COLO829 (cell line): ENCODE measurements at places on chromosomes 13 and 19.

DNA sequence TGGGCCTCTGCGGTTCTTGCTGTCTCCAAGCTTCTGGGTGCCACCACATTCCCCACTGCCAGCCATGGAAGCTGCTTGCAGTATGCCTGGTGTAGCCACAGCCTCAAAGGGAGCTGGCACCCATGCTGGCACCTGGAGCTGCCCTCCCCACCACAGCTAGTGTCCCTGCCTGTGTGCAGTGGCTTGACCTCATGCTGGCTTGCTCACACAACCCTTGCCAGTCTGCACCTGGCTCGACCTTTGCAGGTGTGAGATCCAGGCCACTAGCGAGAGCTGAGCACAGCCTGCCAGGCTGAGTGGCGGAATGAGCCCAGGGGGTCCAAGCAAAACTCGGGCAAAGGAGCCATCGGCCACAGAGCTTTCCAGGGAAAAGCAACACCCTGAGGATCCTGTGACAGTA lies 236.7 kb upstream of the CSNK1A1L start:
- no peak for DNase-seq

DNA sequence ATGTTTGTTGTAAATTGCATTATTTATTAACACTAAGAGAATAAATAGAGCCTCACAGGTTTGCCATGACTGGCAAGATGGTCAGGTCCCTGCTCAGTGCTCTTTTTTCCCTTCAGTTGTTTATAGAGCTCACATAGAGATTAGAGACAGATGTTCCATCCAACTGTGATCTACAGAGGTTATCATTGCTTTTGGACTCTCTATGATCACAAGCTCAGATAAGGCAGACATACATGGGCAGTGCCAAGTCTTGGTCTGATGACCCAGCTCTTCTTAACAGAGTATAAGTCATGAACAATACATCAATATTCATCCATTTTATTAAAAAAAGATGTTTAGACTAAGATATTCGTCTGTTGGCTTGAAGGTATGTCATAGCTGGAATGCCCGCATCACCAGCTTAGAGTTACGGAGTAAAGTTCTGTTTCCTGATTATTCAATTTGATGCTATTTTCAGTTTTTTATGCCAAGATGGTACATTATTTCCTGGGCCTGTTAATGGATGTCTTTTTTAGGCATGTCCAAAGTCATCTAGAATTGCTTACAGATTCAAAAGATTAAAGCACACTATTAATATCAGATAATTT lies 729.8 kb upstream of the SLC10A2 start:
- DNase-seq = no peak

GRCh38 chr19:3785451-3785937 lies 687 bp downstream of the MATK start:
- DNase-seq = no peak

- DNase-seq = no peak
Observed at GRCh38 chr19:52322429-52322828, 13.6 kb upstream of the ZNF610 start.

DNA sequence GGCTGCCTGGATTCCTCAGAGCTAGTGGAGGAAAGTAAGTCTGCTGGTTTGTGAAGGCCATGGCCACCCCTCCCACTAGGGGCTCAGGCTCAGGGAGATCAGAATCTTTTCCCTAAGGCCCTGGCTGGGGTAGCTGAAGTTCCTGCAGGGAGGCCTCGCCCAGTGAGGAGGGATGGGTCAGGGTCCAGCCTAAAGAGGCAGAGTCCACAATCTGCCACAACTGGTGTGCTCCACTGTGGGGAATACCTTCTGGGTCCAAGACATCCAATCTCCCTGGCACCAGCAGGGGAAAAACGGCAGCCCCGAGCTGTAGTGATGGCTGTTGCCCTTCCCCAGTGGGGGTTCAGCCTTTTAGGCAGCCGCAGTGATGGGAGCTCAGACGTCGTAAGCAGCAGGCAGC lies 23.2 kb downstream of the IGFL3 start:
- DNase-seq = no peak

GRCh38 chr13:32087955-32088747 lies 56.6 kb downstream of the FRY start:
- no peak for DNase-seq

DNA sequence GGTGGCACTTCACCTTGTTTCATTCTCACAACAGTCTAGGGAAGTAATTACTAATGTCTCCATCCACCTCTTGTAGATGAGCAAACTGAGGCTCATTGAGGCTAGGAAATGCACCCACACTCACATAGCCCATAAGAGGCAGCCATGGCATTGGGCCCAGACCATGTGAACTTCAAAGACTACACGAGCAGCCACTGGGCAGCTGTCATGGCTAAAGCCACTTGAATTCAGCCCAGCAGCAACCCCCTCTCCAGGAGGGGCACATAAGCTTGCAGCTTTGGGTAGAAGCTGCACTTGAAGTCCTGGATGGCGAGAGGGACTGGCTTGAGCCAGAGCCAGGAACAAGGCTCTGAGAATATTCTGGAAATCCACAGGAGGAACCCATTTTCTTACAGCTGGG lies 13.4 kb downstream of the ALOX5AP start:
- no peak for DNase-seq

- no peak for DNase-seq
Observed at GRCh38 chr19:7211191-7211951, 82.8 kb downstream of the INSR start.

DNA sequence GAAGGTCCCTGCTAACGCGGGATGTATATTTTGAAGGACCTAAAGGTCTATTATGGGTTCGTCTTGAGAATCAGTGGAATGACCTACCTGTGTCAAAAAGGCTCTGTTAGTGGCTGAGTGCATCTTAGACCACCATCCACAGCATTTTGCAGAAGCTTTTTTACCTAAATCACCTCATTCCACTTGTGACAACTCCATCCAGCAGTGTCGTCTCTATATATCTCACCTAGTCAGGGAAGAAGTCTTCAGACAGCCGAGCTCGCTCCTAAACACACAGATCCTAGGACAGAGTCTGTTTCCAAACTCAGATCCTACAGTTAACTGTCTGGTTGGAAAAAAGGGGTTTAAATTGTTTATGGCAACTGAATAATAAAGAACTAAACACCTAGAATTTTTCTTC lies 33.7 kb downstream of the COL4A1 start:
- DNase-seq = no peak

GRCh38 chr13:44507639-44508038 lies 68.5 kb downstream of the TSC22D1 start:
- DNase-seq = no peak

- DNase-seq = no peak
Observed at GRCh38 chr13:20053016-20053415, 94.5 kb downstream of the ZMYM2 start.

- DNase-seq = no peak
Observed at GRCh38 chr13:95253033-95253432, 48.2 kb downstream of the ABCC4 start.

- no peak for DNase-seq
Observed at GRCh38 chr13:33307843-33308242, 22.3 kb upstream of the STARD13 start.

GRCh38 chr19:58546019-58546530 lies 2.2 kb downstream of the TRIM28 start:
- DNase-seq = no peak

GRCh38 chr13:61880578-61881283 lies 465.1 kb upstream of the PCDH20 start:
- DNase-seq = peak; percentile 13

DNA sequence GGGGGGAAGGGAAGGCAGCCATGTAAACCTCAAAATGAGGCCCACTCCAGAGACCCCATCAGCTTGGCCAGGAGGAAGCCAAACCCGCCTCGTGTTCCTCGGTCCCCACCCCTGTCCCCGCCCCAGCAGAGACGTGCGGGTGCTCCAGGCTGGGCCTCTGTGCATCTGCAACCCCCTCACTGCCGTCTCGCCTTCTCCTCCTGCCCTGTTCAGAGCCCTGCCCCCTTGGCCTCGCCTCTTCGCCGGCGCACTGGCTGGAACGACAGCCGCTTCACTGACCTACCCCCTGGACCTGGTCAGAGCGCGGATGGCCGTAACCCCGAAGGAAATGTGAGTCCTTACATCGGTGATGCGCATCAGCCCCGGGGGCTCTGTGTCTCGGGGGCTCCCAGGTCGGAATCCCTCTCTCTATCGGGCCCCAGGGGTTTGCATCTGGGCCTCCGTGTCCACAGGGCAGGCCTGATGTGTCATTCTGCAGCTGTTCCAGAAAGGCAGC lies 32.2 kb downstream of the TMEM161A start:
- DNase-seq = no peak

DNA sequence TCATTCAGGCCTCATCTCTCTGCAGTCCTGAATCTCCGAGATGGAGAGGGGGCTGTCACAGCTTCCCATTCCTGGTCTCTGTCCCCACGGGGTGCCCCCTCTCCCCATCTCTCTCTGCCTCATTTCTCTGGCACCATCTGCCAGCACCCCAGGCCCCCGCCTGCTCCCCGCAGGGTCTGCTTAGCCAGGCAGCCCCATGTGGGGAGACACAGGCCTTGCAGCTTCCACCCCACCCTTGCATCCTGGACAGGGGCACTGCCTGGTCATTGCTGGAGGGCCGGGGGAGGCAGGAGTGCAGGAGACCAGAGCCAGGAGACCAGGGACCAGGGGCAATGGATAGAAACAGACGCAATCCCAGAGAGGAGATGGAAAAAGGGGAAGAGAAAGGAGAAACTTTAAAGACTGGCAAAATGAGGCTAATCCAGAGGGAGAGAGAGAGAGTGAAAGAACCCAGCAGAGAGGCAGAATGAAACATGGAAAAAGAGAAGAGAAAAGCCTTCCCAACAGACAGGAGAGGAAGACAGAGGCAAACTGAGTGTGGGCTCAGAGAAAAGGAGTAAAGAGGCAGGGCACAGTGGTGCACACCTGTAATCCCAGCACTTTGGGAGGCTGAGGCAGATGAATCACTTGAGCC lies 8.8 kb upstream of the GIPR start:
- no peak for DNase-seq

- DNase-seq = no peak
Observed at GRCh38 chr19:918481-919198, 1.5 kb downstream of the KISS1R start.

DNA sequence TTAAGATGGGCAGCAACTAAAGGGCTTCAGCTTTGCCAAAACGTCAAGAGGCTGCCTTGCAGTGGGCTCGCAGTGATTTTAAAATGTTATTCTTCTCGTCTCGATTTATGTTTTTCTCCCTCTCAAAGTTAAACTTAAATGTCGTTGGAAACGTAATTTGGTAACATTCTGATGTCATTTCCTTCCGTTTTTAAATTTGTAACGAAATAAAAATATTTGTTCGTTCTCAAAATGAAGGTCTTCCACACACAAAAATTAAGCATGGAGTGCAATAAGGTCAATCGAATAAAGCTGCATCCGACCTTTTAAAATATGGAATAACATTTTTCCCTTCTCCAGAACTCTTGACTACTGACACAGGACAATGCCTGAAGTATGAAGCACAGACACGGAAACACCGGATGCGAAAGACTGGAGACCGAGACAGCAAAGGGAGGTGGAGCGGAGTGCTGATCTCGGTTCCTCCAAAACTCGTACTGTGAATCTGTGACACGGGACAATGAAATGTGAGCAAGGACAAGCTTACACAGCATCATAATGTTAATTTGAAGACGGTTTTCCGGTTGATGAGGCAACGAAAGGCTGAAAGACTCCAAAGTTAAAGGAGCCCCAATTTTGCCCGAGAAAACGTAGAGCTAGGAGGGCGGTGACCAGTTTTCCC lies 850 bp downstream of the MTMR6 start:
- peak; percentile 35 for DNase-seq

DNA sequence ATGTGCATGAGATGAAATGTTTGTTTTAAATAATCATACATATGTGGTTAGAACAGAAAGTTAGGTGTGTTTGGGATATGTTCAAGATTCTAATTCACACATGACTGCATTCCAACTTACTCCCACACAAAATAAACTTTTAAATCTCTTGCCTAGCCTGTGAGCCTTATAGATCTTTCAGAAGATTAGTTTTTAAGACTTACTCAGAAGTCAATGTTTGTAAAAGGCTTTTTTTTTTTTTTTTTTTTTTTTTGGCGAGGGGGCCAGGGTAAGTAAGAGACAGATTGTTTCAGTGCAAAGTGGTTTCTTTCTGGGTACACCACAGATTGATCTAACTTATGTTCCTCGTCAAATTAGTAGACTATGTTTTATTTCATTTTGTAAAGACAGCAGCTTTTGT lies 39.1 kb downstream of the GPR180 start:
- no peak for DNase-seq

GRCh38 chr19:34837262-34837661 lies 64.2 kb upstream of the ZNF599 start:
- DNase-seq = no peak

GRCh38 chr19:1259206-1259875 lies 9.8 kb upstream of the CIRBP start:
- DNase-seq = no peak

DNA sequence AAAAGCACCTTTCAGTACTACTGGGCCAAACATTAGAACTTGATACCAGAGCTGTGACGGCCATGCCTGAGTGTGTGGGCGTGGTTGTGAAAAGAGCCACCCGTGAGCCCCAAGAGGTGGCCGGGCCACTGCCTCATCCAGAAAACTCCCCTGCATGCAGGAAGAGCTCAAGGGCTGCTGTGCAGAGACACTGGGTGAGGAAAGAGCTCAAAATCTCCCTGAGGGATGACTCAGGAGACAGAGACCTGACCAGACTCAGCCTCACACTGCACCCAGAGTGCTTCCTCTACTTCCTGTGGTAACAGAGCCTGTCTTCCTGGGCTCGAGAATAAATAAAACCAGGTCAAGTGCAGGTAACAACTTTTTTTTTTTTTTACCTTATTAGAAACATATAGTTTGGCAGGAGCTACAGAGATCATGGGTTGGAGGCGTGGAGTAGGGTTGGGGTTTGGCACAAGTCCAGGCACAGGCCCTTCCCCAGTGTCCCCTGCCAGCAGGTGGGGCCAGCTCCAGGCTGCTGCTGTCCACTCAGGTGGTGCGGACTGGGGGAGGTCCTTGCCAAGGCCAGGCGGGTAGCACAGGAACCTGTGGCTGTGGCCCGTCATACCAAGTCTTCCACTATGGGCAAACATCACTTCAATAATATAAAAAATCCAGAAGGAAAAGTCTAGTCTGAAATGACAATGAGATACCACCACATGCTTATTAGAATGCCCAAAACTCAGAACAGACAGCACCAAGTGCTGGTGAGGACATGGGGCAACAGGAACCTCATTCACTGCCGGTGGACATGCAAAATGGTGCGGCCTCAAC lies 25.5 kb downstream of the ELL start:
- DNase-seq = no peak

- DNase-seq = no peak
Observed at GRCh38 chr13:86684402-86684801, 885.2 kb upstream of the SLITRK6 start.

DNA sequence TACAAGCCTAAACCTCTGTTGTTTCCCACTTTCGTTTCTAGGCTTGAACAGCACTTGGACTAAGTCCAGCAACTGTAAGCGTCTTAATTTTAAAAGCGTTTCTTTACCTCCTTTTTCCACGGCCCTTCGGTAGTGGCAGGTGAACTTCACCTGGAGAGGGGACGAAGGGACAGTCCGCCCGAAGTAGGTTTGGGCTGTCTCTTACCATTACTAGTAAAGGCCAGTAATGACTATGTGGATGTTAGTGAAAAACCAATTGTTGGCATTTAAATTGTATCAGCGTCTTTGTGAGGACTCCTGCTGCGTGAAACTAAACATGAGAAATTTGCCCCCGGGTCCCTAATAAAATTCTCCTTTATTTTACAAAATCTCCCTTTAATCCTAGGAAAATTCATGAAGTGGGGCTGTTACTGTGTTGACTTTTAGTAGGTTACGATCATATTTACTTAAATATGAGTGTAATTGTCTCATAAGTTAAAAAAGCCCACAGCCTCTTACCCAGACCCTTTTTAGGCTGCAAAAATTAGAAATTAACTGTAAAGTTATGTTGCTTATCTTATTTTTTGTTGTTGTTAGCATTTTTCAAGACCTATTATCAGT lies 983 bp downstream of the ITM2B start:
- DNase-seq = no peak
